Activated CD4-positive, alpha-beta T cell treated with anti-CD3 and anti-CD28 coated beads, Interleukin-2, Interleukin-4, amounts not matched to agents 100 ng/mL and 50 ng/mL, durations not matched to agents 16 hours and 8 hours (primary cell): ENCODE measurements at places on chromosomes 13 and 19.

DNA sequence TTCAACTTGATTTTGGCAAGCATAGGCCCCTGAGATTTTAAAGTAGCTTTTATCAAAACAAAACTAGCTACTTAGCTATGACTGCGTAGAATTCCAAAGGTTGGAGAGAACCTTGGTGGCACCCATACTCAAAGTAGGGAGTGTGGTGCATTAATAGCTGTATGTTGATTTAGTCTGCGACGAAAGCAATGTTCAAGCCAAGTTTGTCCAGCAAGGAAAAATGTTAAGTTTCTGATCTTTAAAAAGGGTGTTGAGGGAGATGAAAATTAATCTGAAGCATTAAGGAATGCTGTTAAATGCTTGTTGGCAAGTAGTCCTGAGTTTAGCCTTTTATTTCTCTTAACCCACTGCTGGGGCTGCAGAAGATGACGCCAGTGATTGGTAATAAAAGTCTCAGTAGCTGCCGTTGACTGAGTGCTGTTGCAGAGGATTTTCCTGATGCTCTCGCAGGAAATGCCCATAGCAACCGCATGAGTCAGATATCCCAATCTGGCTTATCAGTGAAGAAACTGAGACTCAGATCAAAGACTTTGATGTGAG lies 75.9 kb upstream of the RNF113B start:
- no peak for DNase-seq

- peak; percentile 79 for DNase-seq
These were observed at the start of gene XPO4 for GRCh38 chr13:20902438-20903163. TSS of gene XPO4 (minus strand) at chr13:20902746. CDS start at chr13:20902738, 8 bp downstream.

GRCh38 chr19:29519146-29519545 lies 6.6 kb upstream of the VSTM2B start:
- no peak for DNase-seq

GRCh38 chr13:29448174-29448573 lies 147.3 kb downstream of the SLC7A1 start:
- DNase-seq = no peak

DNA sequence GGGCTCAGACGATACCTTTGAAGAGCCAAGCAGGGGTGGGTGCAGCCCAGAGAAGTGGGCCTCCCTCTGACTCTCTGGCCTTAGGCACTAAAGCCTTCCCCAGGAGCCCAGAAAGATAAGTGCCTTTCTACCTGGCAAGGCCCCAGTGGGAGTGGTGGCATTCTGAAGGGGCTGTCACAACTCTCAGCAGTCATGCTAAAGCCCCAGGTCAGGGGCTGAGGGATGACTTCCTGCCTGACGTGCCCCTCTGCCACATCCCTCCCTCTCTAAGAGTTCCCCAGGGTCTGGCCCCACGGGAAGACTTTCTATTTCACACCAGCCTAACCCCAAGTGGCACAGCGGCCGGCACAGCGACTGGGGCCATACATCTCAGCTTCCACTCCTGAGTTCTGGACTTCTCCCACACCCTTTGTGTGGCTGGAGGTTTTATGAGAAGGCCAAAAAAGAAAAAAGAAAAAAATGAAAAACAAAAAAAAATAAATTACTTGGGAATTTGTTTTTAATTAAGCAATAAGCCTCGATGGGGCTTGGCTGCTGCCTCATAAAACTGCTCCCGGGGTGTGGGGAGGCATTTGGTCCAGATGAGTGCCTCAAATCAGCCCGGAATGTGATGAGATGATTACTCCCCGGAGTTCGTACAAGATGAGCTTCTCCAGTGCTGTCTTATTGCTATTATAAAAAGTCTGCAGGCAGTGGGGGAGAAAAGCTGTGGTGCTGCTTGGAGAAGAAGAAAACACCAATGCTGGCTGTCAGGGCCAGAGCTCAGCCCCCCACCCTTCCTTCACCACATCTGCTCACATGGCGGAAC lies 28.5 kb upstream of the PLEKHF1 start:
- DNase-seq = no peak

DNA sequence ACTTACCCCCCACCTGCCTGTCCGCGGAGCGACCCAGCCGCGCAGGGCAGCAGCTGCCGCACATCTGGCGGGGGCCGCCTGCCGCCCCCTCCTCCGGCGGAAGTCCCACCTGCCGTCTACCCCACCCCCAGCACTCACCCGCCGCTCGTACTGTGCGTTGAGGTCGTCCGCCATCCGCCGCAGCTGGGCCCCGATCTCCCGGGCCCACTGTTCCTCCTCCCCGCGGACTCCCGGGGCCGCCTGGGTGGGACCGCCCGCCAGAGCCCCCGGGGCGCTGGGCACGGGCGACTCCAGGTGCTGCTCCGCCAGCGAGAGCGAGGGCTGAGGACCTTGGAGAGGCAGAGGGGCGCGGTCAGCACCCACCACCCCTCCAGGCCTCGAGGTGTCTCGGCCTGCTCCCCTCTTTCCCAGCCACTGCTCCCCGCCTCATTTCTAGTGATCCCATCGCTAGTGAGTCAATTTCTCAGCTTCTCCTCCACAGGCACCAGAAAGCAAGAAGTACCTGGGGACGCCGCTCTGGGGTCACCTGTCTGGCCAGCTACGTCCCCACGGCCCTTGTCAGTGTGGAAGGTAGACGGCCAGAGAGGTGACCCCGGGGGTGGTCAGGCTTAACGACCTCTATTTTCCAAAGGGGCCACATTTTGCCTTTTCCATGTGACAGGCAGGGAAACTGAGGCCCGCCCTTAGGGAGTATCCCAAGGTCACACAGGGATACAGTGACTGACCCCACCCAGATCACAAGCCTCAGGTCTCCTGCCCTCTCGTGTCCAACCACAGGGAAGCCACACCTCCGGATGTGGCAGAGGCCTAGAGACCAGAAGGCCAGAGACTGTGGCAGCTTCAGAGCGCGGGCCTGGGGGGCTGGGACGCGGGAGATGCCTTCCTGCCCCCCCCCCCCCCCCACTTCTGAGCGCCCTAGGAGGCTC lies 4.3 kb downstream of the BBC3 start:
- DNase-seq = peak; percentile 74

- DNase-seq = peak; percentile 54
These were observed 8.1 kb downstream of the ATG4D start for GRCh38 chr19:10551698-10552301.

DNA sequence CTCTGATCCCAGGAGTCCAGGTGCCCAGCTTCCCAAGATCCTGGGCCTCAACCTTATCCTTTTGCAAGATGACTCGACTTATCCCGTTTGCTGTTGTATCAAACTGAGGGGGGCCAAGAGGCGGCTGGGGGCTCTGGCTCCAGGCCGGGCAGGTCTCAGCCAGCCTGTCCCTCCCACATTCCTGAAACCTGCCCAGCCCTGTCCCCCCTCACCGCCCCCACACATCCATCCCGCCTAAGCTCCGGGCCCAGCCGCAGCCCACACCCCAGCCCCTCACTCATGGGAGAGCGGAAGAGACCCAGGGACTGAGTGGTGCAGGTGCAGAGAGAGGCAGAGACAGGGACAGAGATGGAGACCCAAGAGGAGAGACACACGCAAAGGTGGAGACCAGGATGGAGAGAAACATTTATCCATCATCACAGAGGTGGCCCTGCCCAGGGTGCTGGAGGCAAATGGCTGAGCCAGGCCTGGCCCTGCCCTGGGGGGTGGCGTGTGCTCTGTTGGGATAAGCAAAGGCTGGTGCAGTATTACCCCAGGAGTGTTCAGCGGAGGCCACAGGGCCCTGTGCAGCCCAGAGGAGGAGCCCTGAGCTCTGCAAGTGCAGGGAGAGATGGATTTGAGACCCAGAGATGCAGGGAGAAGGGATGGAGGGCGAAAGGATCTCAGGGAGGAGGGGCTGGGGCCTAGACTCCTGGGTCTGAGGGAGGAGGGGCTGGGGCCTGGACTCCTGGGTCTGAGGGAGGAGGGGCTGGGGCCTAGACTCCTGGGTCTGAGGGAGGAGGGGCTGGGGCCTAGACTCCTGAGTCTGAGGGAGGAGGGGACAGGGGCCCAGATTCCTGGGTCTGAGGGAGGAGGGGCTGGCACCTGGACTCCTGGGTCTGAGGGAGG lies 1.6 kb downstream of the BCAM start:
- no peak for DNase-seq

- no peak for DNase-seq
These were observed 146.6 kb upstream of the GJB6 start for GRCh38 chr13:20378721-20379120.
